Pulmonary artery endothelial cell (primary cell): ENCODE measurements at places on chromosomes 6 and 20. TPM values are rescaled to one million over a fixed set of nuclear protein-coding genes. Genes with fewer than 3 reads are reported as not detected.

DNA sequence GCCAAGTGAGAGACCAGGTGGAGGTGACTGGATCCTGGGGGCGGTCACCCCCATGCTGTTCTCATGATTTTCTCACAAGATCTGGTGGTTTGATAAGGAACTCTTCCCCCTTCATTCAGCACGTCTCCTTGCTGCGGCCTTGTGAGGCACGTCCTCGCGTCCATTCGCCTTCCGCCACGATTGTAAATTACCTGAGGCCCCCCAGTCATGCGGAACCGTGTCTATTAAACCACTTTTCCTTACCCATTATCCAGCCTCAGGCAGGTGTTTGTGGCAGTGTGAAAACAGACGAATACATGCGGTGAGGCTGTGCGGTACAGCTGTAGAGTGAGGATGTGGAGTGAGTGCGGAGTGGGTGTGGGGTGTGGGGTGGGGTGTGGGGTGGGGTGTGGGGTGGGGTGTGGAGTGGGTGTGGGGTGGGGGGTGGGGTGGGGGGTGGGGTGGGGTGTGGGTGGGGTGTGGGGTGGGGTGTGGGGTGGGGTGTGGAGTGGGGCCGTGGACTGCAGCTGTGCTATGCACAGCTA lies 12.1 kb upstream of the NTSR1 start:
- DNase-seq, result no peak

Gene PSMG4
- total RNA-seq, result 57.6 and 89.9 TPM in 2 replicates

- DNase-seq, result no peak
Observed at GRCh38 chr20:32028647-32029372, 18.6 kb downstream of the CCM2L start.

GRCh38 chr6:159716247-159717096 lies 10.8 kb upstream of the WTAP start:
- no peak for DNase-seq

Gene PI3
- not detected in 2 replicates for total RNA-seq

- DNase-seq, result no peak
Observed at GRCh38 chr6:167933290-167933689, 64.2 kb upstream of the KIF25 start.

GRCh38 chr6:97322811-97323210 lies 39.8 kb upstream of the MMS22L start:
- DNase-seq, result no peak

DNA sequence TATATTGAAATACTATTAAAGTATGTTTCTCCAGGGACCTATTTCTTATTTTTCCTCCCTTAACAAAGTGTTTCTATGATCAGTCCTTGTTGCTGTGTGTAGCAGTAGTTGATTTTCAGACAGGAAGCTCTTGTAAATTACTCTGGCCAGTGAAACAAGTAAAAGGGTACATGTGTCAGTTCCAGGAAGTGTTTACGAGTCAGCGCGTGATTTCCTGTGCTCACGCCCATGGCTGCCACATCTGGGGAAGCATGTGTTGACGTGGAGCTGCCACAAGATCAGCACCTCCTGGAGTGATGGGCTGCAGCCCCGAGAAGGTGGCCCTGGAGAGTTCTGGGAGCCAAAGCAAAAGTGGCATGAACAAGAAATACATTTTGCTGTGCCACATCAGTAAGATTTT lies 38.6 kb upstream of the GGTLC1 start:
- DNase-seq, result peak; percentile 88
